ENCODE measurements at places on chromosomes 2 and 18.

- no peak for DNase-seq
Measured at GRCh38 chr18:45774065-45774521, 50.1 kb downstream of the SLC14A1 start.

GRCh38 chr2:28681158-28681571, 70.5 kb upstream of the PPP1CB start:
- DNase-seq = no peak

DNA sequence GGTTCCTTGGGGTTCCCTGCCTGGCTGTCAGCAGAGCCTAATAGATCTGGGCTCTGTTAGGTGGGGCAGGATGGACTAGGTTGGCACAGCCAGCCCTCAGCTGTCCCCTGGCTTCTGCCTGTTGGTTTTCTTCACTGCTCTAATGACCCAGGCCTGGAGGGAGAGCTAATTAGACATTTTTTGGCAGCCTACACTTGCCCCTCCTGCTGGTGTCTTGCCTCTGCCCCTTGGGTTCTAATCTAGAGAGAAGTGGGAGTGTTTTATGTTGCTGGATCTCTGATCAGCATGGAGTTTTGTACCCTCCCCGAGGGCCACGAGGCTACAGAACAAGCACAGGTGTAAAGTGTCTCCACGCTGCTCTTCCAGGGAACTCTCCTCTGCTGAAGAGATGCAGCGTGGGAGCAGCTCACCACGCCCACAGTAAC, 199.4 kb upstream of the RASGRP3 start:
- no peak for DNase-seq

GRCh38 chr2:233165895-233166661, 85.4 kb upstream of the ATG16L1 start:
- DNase-seq = peak; percentile 23

DNA sequence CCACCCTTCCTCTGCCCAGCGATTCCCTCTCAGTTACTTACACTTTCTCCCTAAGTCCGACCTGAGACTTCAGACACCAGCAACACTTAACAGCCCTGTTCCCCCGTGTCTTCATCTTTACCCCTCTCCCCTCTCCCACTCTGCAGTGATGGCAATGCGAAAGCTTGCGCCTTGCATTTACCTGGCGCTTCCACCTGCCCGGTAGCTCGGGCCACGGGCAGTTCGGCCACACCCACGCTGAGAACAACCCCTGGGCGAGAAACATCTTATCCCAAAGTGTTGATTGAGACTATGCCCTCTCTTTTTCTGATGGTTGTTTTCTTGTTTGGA, 558 bp downstream of the DNAJC10 start:
- no peak for DNase-seq

GRCh38 chr2:13014783-13015182, 298.0 kb downstream of the TRIB2 start:
- no peak for DNase-seq

- DNase-seq = no peak
Measured at GRCh38 chr2:1421731-1422130, 8.5 kb downstream of the TPO start.

- DNase-seq = no peak
Measured at GRCh38 chr2:180419212-180419611, 412.1 kb upstream of the CWC22 start.

DNA sequence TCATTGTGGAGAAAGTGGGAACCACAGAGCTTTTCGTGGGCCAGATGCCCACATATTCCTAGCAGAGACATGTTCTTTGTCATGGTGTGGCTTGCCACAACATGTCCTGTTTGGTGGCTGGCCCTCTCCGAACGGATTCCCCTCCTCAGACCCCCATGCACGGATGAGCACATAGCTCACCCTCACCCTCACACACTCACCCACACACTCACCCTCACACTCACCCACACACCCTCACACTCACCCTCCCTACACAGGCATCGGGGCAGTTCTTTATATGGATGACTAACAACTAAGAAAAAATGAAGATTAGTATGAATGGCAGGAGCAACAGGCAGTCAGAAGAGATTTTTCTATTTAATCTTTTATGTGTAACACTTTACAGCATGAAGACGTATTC, 149.9 kb downstream of the ZNF236 start:
- DNase-seq = no peak

GRCh38 chr2:158994920-158995676, 26.7 kb downstream of the TANC1 start:
- DNase-seq = no peak

GRCh38 chr2:156505696-156506095, 69.5 kb downstream of the GPD2 start:
- DNase-seq = no peak

GRCh38 chr2:108594132-108594981, 60.1 kb downstream of the LIMS1 start:
- DNase-seq = no peak

- DNase-seq = no peak
Measured at GRCh38 chr2:198857246-198857645, 600.5 kb downstream of the SATB2 start.

DNA sequence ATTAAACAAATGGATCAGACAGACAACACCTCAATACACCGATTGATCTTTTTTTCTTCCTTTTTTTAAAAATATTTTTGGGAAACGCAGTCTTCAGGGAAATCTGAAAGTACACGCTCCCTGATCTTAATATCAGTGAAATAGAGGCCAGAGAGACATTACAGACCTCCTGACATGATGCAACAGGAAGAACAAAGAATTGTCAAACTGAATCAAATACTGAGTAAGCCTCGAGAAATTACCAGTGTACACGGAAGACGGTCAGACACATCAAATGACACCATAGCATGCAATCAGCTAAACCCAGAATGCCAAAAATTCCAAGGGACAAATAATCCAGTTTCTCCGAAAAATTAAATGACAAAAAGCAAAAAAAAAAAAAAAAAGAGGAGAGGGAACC, 80.2 kb upstream of the NFU1 start:
- DNase-seq = no peak

- no peak for DNase-seq
Measured at GRCh38 chr2:24115057-24115456, 8.1 kb downstream of the PFN4 start.

GRCh38 chr2:191933307-191934105, 86.6 kb upstream of the CAVIN2 start:
- no peak for DNase-seq

DNA sequence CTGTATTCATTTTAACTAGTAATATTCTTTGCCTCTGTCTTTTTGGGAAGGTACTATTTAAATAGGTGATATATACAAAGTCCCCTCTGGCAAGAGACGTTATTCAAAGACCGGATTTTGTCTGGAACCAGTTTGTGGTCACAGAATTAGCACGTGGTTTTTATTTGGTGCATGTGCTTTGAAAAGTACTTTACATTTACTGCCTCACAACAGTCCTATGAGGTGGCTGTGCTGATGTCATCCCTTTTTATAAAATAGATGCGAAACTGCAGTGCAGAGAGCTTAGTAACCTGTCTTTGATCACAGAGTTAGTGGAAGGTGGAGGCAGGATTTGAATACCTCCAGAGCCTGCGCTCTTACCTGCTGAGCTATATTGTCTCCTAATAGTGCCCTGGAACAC, 4.0 kb downstream of the LPIN1 start:
- DNase-seq = no peak

DNA sequence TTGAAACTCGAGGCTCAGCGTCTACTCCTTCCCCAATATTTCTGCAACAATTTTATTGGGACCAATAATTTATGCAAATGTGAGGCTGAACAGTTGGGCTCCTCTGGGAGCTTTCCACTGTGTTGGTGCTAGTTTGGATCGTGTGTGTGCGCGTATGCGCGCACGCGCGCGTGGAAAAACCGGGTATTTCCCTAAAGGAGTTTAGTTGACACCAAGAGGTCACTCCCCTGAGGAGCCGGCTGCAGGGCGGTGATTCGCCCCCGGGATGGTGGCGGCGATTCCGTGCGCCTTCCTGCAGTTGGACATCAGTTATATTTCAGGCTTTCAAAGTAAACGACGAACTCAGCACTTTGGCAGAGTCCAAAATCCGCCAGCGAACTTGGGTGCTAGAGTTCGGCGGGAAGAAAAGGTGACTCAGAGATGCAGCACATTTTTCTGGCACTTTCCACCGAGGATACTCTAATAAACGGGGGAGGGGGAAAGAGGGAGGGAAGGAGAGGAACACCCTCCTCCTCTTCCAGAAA, 186.5 kb upstream of the FANCL start:
- DNase-seq = no peak

DNA sequence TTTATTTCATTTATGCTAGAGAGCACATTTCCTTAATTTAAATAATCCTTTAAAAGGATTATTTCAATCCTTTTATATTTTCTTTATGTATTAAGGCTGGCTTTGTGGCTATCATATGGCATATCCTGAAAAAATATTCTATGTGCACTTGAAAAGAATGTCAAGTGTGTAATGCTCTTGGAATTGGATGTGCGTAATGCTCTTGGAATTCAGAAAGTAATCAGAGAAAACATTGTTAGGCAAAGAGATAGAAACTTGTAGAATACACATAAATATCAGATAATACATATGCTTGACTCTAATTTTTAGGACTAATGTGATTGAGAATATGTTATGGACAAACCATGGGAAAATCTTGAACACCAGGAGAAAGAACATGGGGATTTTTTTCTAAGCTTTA, 197.5 kb upstream of the COL3A1 start:
- DNase-seq = no peak

DNA sequence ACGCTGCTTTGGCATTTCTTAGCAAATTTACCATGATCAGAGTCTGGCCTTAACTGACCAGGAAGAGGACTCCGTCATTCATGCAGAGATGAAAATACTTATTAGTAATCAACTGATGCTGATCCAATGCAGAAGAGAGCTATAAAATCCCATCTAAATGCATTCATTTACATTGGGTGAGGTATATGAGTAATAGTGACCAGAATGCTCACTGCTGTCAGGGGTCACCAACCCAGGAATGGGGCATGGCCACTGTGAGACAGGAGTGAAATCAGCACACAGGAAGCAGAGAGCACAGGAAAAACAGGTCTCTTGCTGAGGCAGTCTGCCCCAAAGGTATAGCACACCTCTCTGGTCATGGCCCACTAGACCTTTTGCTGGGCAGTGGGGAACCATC, 68.1 kb upstream of the TMEM247 start:
- no peak for DNase-seq

DNA sequence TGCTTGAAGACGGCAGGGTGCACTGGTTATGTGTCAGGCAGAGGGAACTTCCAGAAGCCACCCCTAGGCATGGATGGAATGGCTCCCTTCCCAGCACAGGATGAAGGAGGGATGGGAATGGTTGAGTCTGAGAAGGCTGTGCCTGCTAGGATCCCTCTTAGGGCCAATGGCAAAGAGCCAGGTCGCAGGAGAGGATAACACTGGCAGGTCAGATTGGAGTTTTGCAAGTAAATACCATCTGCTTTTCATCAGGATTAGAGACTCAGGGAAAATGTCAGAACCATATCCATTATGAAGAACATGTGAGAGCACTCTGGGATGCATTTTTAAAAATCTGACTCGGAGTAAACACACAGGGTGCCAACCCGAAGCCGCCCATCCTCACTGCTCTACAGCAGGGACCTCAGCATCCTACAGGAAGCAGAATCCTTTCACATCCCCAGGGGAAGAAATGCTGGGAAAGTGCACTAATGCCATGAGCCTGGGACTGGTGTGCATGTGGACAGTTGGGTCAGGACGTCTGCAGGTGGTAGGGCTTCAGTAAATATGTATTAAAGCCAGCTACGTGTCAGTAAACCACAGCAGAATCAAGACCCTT, 139.9 kb downstream of the MYT1L start:
- DNase-seq = no peak

- peak; percentile 38 for DNase-seq
Measured at GRCh38 chr2:223860809-223861738, 23.7 kb upstream of the AP1S3 start.

- DNase-seq = no peak
Measured at GRCh38 chr2:159110784-159111183, 142.3 kb downstream of the TANC1 start.

GRCh38 chr2:147096671-147097070, 748.2 kb upstream of the ACVR2A start:
- DNase-seq = no peak

- no peak for DNase-seq
Measured at GRCh38 chr2:236041616-236042015, 126.6 kb downstream of the GBX2 start.

DNA sequence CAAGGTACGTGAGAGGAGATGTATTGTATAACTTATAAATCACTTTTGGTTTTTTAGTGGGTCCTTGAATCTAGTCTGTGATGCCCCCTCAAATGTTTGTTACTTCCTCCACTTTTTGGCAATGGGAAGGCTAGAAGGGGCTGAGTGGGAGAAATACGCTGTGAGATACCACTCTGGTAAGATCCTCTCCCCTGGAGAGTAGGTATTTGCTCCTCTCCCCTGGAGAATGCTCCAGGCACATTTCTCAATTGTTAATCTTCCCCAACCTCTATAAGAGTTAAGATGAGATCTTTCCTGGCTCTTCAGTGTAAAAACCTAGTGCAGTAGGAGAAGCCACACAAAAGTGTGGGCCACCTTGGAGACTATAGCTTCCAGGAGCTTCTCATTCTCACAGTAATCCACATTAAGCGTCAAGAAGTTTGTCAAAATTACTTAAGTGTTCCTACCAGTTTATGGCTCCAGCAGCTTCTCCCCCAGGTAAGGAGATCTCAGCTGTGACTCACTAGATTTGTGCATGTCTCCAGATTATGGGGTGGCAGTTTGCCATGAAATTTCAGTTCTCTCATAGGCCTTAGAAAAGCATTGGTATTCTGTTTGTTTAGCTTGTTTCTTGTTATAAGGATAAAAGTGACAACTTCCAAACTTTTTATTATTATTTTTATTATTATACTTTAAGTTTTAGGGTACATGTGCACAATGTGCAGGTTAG, 182.6 kb downstream of the FSIP2 start:
- no peak for DNase-seq

- DNase-seq = no peak
Measured at GRCh38 chr2:144643537-144644336, 123.8 kb upstream of the ZEB2 start.

GRCh38 chr18:36176711-36177110, 10.6 kb upstream of the MOCOS start:
- no peak for DNase-seq

DNA sequence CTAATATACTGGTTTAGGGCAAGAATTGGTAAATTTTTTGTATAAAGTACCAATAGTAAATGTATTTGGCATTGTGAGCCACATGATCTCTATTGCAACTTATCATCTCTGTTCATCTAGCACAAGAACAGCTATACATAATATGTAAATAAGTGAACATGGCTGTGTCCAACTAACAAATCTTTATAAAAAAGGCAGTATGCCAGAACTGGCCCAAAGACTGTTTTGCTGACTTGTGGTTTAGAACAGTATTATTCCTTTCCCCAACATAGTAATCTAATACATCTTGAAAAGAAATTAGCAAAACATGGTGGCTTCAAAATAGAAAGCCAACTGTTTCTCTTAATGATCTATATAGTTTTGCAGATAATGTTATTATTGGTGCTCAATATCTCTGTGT, 441.4 kb upstream of the CELF4 start:
- DNase-seq = no peak
